ENCODE measurements at places on chromosomes 13 and 19.

DNA sequence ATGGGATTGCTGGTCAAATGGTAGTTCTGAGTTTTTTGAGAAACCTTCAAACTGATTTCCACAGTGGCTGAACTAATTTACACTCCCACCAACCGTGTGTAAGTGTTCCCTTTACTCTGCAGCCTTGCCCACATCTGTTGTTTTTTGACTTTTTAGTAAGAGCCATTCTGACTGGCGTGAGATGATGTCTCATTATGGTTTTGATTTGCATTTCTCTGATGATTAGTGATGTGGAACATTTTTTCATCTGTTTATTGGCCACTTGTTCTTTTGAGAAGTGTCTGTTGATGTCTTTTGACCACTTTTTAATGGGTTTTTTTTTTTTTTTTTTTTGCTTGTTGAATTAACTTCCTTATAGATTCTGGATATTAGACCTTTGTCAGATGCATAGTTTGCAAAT lies 4.3 kb downstream of the CAB39L start:
- DNase-seq: no peak

DNA sequence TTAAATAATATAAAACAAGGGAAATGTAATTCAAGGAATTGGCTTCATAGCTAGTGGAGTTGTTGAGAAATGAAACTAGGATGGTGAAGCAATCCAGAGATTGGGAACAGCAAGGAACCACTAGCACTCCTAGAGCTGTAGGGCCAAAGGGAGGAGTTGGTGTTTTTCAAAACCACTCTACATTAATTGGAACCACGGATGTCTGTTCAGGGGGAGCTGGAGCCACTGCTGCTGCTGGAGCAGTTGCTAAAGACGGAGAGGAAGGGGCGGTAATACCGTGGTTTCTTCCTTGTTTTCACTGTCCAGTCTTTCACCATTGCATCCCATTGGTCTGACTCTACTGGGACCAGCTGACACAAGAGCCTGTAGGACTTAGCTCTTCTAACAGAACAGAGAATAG lies 8.5 kb downstream of the DNAJC15 start:
- no peak for DNase-seq

DNA sequence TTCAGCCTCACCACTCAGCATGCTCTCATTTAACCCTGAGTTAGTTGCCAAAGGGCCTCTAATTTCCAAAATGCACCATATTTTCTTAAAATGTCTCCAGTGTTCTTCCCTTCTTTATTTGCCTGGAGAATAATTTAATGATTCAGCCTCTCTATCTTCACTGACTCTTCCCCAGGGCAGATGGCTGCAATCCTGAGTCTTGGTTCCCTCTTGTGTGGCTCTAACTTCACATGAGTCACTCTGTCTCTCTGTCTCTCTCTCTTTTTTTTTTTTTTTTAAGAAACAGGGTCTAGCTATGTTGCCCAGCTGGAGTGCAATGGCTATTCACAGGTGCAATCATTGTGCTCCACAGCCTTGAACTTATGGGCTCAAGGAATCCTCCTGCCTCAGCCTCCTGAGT lies 251.4 kb downstream of the VWA8 start:
- DNase-seq: no peak

DNA sequence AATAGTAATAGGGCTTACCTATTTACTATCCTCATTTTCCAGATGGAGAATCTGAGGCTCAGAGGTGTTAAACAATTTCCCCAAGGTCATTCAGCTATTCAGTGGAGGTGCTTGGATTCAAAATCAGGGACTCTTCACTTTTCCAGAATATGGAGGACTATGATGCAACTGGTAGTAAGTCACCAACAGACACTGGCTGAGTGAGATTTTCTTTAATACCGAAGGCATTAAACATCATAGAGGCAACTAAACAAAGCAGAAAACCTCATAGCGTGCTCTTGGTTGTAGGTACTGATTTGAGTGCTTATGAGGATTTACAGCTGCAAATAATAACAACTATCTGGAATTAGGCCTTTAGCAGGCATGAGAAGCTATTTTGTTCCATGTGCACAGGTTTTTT lies 134.4 kb downstream of the DLEU7 start:
- DNase-seq: no peak

GRCh38 chr13:44971656-44972595 lies 17.3 kb downstream of the NUFIP1 start:
- no peak for DNase-seq

DNA sequence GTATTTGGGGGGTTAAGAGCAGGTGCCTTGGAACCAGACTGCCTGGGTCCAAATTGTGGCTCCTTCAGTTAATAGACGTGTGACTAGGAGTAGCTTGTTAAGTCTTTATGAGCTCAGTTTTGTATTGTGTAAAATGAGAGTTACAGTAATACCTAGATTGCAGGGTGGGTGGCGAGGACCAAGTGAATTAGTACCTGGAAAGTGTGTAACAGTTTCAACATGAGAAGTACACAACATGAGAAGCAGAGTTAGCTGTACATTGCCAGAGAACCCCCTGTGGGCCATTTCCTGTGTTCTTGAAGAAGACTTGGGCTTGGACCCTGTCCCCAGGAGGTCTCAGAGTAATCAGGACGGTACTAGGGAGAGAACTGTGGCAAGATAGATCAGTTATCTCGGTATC lies 36.8 kb downstream of the PPP2R1A start:
- no peak for DNase-seq

- no peak for DNase-seq
Observed at GRCh38 chr13:50650592-50651504, 192.6 kb downstream of the DLEU7 start.

- no peak for DNase-seq
Observed at GRCh38 chr19:56294549-56294948, 20.1 kb downstream of the ZSCAN5A start.

GRCh38 chr19:7516878-7517277 lies 975 bp downstream of the ZNF358 start:
- no peak for DNase-seq

GRCh38 chr13:49366841-49367240 lies 77.0 kb downstream of the CAB39L start:
- no peak for DNase-seq

GRCh38 chr19:51548213-51548651 lies 16.8 kb upstream of the SIGLEC6 start:
- DNase-seq: no peak
